SW 1271 (cell line): ENCODE measurements at places on chromosomes 4 and X.

DNA sequence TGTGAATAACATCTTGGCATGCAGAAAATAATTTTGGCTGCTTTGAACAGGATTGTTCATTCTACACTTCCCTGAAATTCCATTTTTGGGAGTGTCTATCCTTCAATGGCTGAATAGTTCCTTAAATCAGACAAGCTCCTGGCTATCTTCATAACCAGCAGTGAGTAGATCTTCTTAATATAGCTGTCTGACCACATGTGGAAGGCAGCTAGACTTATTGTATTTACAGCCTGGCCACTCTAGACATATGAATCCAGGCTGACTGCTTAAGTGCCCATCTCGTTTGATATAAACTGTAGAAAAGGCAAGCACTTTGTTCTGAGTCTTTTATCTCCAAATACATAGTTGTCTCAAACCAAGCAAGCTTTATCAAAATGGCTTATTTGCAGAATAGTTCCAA lies 40.0 kb downstream of the PWWP3B start:
- DNase-seq = no peak

DNA sequence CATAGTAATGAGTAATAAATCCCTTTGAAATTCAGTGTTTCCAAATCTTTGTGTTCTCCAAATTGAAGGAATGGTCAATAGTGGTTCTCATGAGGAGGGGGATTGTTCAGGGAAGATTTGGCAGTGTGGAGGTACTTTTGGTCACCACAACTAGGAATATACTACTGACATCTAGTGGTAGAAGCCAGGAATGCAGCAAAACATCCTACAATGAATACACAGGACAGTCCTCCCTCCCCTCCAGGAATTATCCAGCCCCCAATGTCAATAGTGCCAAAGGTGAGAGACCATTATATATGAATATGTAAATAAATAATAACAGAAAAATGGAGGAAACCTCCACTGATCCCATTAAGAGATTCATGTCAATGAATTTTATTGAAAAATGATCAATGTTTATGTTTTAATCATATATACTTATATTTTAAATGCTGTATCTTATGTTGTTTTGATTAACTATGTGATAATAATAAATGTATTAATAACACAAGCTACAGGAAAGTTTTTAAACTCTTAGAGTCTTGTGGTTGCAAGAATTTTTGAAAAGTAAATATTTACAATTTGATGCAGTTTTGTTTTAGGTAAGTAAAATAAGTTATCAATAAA lies 14.4 kb upstream of the FAM9A start:
- no peak for DNase-seq

DNA sequence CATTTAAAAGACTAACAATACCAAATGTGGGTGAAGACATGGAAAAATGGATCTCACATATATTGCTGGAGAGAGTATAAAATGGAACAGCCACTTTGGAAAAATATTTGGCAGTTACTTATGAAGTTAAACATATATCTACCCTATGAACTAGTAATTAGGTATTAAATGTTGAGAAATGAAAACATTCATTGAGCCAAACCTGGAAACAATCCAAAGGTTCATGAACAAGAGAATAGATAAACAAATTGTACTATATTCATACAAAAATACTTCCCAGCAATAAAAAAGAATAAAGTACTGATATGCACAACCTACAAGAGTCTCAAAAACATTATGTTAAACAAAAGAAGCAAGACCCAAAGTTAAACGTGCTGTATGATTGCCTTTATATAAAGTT lies 4.0 kb upstream of the EGF start:
- no peak for DNase-seq

- DNase-seq = no peak
Observed at GRCh38 chr4:164318350-164318749, 435.6 kb upstream of the SMIM31 start.

- DNase-seq = no peak
Observed at GRCh38 chr4:119625761-119626160, 2.8 kb downstream of the PDE5A start.

- no peak for DNase-seq
Observed at GRCh38 chr4:180542445-180543100, 1700.6 kb upstream of the TENM3 start.

GRCh38 chrX:111521169-111521568 lies 9.7 kb downstream of the SERTM2 start:
- DNase-seq = no peak

DNA sequence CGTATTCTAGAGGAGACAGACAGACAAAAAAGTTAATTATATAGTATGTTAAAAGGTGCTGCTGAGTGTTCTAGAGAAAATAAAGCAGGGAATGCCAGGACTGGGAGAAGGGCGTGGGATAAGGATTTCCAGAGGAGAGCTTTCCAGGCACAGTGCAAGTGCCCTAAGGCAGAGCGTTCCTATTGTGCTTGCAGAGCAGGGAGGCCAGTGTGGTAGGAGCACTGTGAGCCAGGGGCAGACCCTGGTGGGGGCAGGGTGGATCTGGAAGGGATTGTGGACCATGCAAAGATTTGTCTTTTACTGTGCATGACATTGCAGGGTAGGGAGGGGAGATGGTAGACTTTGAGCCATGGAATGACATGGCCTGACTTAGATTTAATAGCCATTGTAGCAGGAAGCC lies 25.8 kb downstream of the EXOC1 start:
- no peak for DNase-seq

GRCh38 chr4:10040049-10040892 lies 19.0 kb upstream of the SLC2A9 start:
- no peak for DNase-seq

DNA sequence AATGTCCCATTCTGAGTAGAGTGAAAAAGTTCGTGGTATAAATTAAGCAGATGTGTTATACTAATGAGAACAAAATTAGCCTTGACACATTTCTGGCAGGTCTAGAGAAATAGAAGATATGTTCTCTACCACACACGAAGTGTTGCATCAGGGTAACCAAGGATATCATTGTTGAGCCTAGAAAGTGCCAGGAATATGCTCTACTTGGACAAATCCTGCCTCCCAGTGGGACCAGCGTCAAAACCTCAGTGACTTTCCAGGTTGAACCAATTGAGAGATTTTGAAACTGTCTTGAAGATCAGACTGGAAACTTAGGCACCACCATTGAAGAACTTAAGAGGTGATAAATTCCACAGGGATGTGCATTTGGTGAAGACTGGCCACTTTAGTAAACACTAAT lies 115.9 kb downstream of the HPGD start:
- DNase-seq = no peak

GRCh38 chrX:9335251-9335650 lies 129.6 kb upstream of the TBL1X start:
- no peak for DNase-seq

DNA sequence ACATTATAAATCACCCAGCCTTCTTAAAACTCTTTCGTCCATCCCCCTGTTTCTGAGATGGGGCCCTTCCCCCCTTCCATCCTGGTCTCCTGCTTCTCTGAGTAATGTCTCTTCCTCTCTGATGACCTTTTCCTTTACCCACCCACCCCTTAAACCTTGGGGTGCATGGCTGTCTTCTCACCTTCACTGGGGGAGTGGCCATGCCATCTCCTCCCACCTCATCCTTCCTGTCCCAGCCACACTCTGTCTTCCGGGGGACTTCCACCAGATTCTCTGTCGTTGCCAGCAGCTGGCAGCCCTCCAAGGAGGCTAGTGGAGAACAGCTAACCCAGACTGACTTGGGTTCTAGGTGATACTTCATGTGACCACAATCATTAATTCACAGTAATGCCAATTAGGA lies 83.2 kb upstream of the SCML1 start:
- no peak for DNase-seq

DNA sequence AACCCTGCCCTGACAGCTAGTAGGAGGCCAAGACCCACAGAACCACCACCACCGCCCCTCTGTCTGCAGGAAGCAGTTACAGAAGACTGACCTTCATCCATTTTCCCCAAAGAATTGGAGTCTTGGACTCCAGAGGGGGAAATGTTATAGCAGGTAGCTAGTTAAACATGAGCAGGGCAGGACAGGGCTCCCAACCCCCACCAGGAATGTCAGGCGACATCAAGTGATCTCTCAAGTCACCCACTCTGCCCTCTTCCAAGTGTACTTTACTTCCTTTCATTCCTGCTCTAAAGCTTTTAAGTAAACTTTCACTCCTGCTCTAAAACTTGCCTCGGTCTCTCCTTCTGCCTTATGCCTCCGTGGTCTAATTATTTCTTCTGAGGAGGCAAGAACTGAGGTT lies 17.1 kb upstream of the AADAT start:
- no peak for DNase-seq

GRCh38 chrX:48165241-48165640 lies 31.4 kb downstream of the SSX5 start:
- no peak for DNase-seq

GRCh38 chr4:176755613-176756012 lies 37.1 kb downstream of the VEGFC start:
- DNase-seq = no peak

- DNase-seq = no peak
Observed at GRCh38 chr4:94446386-94446785, 5.4 kb upstream of the PDLIM5 start.

DNA sequence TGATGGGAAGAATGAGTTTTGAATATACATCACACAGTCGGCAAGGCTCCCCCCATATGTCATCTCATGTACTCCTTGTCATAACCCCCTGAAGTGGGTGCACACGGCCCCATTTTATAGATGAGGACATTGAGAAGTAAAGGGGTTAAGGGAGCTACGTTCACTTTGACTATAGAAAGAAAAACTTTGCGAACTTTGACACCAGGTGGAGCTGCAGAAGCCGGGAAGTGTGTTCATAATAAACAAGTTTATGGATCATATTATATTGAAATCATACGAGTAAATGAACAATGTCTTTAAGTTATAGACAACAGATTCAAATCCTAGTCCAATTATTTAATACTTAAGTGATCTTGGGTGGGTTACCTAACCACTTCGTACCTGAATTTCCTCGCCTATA lies 203.8 kb upstream of the PITX2 start:
- no peak for DNase-seq

DNA sequence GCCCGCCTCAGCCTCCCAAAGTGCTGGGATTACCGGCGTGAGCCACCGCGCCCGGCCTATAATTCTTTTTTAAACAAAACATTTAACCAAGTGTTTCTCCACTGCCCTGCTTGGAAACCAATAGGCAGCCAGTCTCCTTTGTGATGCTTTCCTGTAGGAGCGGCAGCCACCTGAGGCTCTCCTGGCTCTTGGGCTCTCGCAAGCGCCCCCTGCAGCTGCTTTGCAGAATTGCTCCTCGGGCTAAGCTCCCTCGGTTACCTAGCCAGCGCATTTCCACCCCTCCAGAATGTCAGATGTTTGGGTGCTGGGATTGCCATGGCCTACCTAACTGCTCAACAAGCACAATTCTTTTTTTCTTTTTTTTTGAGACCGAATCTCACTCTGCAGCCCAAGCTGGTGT lies 7.7 kb downstream of the S100P start:
- no peak for DNase-seq

- no peak for DNase-seq
Observed at GRCh38 chr4:70979445-70980008, 13.9 kb upstream of the DCK start.

DNA sequence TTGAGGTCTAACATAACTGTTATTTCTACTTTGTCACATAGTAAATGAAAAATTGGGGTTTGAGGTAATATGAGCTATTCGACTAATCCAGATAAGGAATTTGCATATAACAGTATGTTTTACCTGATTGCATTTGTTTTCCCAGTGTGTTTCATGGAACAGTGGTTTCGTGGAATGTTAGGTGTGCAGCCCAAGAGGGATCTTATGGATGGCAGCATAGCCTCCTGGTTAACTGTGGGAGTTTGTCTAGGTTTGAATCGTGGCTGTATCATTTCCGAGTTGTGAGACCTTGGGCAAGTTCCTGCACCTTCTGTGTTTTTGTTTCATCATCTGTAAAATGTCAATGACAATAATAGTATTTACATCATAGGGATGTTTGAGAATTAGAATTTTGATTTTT lies 7.9 kb downstream of the BMPR1B start:
- DNase-seq = no peak

DNA sequence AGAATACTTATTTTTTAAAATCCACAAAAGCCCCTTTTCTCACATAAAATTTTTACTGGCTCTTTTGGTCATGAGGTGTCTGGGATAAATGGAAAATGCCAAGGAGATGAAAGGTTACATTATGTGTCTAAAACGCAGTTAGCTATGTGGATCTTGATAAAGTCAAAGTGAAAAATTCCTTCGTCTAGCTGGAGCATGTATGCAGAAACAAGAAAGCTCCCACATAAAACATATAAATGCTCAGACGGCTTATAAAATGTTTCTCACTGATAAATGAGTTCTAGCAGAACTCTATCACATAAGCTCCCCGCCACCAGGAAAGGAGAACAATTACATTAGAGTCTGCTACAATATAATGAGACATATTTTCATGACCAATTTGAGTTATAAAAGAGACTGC lies 83.8 kb downstream of the TBC1D9 start:
- no peak for DNase-seq

DNA sequence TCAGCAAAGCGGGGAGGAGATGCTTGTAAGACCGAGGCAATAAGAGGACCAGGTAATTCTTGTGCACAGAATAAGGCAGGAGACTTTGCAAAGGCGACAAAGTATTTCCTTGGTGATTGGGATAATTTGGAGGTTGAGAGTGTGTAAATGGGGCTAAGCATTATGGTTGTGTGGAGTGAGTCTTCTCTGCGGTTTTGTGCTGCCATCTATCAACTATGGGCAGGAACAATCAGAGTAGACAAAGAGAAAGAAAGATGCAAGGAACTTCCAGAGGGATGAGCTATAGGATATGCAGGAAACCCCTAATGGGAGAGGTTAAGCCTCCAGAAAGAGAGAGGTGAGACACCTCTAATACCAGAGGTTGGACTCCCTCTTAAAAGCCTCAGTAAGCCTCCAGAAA lies 339.8 kb downstream of the PAPSS1 start:
- no peak for DNase-seq

DNA sequence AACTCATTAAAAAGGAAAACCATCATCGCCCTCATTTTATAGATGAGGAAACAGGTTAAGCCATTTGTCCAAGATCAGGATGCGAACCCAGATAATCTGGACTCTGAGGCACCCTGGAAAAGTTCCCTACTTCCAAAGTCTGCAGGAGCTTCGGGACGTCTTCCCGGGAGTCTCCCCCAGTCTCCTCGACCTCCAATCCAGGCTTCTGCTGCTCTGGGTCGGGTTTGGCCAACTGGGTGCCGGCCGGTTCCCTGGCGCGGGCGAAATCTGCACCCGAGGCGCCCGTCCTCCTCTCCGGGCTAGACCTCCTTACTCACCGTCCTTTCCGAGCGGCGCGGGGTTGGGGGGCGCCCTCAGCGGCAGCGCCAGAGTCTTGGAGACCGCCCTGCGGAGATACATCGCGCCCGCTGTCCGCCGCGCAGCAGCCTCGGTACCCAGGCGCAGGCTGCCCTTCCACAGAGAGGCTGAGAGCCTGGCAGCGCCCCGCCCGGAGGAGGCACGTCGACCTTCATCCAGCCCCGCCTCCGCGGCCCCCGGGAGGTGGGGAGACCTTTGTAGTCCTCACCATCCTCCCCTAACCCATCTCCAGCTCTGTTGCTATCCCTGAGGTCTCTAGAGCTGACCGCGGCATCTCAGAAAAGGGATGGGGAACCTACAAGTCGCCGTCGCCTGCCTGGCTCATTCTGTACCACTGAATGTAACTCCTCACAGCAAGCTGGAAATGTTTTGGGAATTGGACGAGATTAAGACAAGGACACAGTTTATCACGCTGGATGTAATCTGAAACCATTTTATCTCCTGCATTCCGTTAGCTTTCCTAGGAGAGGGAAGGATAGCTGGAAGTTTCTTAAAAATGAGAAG lies at the start of gene MGARP:
Gene MGARP, minus strand, starts transcription at position 466 of the 861 bp plus-strand sequence. Its CDS starts 67 bp downstream, at position 399.
- no peak for DNase-seq
